ENCODE measurements at places on chromosomes 12 and 14.

DNA sequence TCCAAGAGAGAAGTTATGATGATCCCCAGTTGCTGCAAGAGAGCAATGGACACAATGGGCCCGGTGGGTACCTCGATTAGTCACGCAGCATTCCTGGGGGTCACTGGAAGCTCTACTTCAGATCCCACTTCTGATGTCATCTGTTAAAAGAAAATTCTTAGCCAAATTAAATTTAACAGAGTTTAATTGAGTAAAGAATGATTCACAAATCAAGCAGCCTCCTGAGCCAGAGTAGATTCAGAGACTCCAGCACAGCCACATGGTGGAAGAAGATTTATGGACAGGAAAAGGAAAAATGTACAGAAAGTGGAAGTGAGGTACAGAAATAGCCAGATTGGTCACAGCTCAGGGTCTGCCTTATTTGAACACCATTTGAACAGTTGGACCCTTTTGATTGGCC lies 107.5 kb downstream of the SPTSSA start:
- DNase-seq, result no peak

DNA sequence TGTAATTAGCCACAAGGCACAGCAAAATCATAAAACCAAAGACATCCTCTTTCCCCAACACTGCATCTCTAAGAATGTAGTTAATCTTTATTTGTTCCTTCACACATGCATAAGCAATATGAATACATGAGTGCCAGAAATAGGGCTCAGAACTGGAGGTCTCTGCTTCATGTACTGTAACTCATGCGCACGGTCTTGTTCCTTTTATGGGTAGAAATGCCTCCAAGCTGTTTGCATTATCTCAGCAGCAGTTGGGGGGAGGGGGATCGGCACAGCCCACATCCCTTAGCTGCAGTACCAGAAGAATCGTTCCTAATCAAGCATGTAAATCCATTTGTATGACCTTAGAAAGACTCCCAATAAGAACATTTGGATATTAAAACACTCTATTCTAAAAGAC lies 20.0 kb downstream of the RHOJ start:
- DNase-seq, result no peak

- DNase-seq, result no peak
Observed at GRCh38 chr14:90795744-90796143, 20.5 kb downstream of the TTC7B start.

DNA sequence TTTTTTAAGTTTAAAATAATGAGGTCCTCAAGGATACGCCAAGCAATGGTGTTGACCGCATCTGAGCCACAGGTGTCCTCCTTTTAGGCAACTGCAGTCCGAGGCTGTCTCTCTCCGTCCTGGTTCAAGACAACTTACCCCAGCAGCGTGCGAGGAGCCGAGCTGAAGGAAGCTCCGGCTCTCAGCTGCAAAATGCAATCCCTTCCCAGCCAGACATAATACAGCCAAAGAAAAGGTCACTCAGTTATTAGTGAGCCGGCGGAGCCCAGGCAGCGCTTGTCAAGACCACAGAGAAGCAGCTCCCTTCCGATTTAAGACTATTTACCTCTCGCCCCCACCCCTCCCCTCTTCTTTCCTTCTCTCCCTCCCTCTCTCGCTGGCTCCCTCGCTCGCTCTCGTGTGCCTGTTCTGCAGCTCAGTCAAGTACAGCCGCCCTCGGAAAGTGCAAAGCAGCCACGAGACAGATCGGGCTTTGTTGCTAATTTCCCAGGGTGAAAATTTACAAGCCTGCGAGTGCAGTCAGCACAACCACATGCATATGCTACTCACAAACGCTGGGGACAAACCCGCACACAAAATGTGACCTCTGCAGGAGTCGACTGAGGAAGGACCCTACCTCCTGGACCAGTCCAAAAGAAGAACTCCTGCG lies 363 bp upstream of the LMO3 start:
- no peak for DNase-seq

- DNase-seq, result no peak
Observed at GRCh38 chr14:92507174-92507768, 6.3 kb upstream of the RIN3 start.

GRCh38 chr12:117032593-117033381 lies 66.4 kb downstream of the TESC start:
- no peak for DNase-seq

GRCh38 chr12:64522807-64523206 lies 70.9 kb downstream of the TBK1 start:
- DNase-seq, result no peak

DNA sequence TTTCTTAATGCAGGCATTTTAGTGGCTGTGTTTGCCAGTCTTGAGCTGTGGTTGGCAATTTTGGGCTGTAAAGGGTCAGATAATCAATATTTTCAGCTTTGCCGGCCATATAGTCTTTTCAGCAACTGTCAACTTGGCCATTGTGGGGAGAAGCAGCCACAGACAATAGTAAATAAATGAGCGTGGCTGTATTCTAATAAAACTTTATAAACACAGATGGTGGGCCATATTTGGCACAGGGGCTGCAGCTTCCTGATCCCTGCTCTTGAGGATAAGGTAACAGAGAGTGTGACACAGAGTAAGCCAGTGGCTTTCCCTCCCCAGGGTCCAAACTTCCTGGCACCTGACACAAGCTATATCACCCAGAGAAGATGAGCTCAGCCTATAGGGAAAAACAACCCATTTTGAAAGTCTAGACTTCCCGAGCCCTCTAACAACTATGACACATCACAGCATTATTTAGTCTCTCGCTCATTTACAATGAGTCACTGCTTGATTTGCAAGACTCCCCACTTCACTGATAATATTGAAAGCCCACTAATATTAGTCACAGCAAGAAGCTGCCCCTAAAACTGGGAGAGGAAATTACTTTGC lies 163.1 kb upstream of the TMPO start:
- DNase-seq, result no peak
